Globus pallidus (tissue), 1 donor: ENCODE measurements at places on chromosomes 5 and 9.

DNA sequence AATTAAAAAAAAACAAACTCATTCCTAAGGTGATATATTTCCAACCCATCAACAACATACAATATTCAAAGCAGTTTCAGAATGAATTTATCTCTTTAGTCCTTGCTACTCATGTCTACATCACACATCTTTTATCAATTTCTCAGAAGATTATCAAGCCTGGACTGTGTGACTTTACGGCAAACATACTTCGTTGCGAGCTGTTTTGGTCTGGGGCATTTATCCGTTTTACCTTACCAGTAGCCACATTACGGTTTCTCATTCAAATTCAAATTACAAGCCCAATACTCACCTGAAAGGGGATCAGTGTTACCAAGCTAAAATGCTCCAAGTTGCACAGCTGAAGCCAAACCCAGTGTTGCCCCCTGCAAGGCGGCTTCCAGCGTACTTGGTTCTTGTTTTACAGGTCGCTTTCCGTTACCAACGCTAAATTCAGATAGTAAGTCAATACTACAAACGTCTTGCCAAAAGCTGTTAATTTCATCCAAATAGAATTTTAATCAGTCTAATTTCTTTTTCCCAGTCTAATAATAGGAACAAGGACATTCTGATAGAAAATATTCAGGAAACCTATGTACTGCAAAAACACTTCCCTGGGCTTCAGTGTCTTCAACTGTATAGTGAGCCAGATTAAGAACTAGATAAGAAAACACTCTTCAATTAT, 1.8 kb downstream of the HNRNPH1 start:
- DNase-seq: no peak

DNA sequence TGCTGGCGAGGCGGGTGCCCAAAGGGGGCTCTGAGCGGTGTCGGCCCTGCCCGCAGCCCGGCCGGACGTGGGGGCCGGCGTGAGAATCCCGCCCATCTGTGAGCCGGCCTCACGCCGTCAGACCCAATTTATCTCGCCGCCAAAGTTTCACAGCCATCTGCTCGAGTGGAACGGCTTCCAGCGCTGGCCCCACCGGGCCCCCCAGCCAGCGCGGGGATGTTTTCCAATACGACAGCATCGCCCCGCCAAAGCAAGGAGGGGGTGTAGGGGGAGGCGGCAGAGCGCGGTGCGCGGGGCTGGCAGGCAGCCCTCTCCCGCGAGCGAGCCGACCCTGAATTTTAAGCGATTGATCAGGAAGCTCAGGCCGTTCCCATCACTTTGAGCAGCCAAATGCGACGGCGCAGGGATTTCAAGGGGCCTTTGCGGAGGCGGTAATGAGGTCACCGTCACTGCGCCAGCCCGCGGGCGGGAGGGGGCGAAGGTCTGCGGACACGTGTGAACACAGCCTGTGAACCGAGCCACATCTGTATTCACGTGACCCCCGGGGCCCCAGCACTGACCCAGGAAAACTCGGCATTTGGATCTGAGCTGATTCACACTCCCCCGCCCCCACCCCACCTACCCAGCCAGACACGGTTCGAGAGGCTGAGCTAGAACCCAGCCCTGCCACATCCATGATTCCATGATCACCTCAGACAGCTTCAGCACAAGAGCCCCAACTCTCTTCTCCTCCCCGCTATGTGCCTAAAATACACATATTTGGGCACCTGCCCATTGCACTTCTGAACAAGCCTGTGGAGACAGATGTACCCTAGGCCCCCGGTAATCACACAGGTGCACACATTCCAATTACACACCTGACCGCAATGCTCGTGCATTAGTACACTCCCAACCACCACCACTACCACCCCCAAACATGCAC, 47.8 kb upstream of the PSD2 start:
- DNase-seq: peak; percentile 70

GRCh38 chr5:79840084-79840990, 150.7 kb downstream of the CMYA5 start:
- DNase-seq: no peak

- DNase-seq: no peak
Measured at GRCh38 chr9:71703172-71703872, 65.0 kb downstream of the CEMIP2 start.

- DNase-seq: no peak
Measured at GRCh38 chr5:131212471-131213021, 41.8 kb downstream of the LYRM7 start.

DNA sequence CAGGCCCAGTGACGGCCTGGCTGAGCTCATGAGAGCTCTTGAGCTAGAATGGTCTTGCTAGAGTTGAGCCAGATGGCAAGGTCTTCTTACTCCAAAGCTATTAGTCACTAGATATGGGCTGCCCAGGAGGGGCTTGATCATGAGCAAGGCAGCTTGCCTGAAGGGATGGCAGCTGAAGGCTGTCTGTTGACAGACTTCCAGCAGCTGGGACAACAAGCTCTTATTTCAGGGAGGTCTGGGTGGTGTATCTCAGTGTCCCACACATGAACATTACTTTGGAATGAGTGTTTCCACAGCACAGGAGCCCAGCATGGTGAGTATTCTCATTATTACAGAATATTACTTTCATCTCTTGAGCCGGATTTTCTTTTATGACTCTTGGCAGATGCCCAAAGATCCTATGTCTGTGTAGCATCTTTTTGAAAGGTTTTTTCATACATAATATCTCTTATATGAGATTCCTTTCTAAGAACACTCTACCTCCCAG, 414.1 kb downstream of the ARHGEF28 start:
- no peak for DNase-seq

- DNase-seq: peak; percentile 97
Measured at GRCh38 chr5:147084702-147085101, 150.1 kb upstream of the STK32A start.

DNA sequence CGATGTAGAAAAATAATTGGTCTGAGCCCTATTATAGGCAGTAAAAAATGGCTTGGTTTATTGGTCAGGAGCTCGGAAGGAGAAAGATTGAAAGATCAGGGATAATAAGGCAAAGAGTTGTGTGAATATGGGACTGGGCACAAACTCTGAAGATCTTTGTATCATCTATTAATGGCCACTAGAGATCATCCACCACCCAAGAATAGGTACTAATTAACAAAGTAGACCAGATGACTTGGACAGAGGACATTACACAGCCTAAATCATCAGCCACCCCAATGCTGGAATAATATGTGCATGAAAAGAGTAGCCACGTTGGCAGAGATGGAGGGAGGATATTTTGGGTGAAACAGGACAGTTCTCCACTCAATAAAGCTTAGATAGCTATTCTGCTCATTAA, 364.1 kb downstream of the EFNA5 start:
- DNase-seq: no peak

- no peak for DNase-seq
Measured at GRCh38 chr5:72096602-72097188, 10.6 kb upstream of the MAP1B start.

- no peak for DNase-seq
Measured at GRCh38 chr9:136688274-136689107, 1.2 kb upstream of the AGPAT2 start.

DNA sequence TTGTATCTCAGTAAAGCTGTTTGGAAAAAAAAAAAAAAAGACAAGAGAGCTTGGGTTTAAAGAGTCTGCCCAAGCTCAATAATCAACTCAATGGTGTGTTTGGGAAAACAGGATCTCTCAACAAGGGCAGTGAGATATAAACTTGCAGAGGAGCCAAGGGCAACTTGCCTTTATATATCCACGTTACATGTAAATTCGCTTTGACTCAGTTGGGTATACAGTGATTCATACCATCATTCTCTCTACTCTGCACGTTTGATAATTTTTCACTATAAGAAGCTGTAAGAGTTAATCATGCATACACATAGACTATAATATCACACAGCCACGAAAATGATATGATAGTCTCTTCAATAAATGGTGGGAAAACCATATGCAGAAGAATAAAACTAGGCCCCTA, 24.9 kb downstream of the ADAM19 start:
- no peak for DNase-seq

DNA sequence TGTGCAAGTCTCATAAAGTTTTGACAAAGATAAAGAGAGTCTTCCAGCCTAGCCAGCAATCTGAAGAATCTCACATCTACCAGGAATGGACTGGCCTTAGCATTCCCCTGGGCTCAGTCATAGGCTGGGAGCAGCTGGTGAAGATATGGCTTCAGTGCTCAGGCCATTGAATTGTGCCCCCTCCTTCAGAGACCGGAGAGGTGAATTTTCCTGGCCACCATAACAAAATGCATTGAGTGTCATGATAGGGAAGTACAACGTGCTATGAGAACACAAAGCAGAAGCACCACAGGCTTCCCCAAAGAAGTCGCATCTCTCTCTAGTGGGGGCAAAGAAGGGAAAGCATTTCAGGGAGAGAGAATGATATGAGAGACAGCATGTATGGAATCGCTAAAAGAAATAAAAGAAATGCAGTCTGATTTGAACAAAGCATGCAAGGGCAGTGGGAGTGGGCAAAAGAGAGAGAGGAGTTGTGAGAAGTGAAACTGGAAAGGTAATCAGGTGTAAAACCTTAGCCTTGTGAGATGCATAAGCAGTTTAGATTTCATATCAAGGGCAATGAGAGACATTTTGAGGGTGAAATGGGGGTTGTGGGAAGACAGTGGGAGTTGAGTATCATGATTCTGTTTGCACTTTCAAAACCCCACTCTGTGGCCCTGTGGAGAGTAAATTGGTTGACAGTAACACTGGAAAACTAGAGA, 57.1 kb upstream of the NMUR2 start:
- DNase-seq: peak; percentile 28

DNA sequence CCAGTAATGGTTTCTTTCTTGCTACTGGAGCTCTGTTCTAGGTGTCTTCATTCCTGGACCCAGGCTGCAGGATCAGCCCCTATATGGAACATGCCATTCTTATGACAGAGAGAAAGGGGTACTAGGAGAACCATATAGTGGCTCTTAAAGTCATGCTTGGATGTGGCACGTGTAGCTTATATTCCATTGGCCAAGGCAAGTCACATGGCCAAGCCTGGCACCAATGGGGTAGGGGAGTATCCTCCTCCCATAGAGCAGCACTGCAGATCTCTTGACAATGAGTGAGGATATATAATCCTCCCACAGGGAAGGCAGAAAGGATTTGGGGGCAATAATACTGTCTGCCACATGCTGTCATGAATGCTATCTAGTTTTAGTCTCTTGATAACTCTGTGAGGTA, 193.3 kb downstream of the PALM2AKAP2 start:
- no peak for DNase-seq

GRCh38 chr5:181235689-181236366, 7.9 kb downstream of the RACK1 start:
- no peak for DNase-seq

DNA sequence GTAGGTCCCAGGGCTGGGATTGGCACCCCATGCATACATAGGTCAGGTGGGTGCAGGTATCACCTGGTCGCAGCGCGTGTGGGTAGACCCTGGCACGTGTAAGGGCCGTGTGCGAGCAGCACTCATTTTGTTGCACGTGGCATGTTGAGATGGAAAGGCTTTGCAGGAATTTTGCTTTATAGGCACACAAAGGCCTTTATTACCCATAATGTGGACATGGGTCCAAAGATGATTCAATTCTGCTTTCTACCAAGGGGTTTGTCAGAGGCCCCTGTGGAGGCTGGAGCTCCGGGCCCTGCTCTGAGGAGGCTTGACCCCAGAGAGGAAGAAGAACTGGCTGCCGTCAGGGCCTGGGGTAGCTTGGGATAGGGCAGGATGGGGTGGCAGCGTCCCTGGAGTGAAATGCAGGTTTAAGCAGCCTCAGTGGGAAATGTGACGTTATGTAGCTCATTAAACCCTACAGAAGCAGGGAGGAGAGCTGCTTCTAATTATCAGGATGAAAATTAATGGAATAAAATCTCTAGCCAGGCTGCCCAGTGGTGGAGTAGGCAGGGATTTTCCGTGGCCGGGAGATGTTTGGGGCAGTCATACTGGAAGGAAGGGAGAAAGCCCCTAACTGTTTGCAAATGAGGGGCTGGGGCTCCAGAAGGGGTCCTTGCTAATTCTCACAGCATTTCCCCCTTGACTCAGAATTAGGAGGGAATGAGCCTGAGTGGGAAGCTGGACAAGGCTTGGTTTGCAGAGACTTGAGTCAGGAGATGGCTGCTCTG, 103.3 kb upstream of the PITX1 start:
- DNase-seq: no peak

GRCh38 chr5:177973066-177973635, 22.9 kb downstream of the PROP1 start:
- DNase-seq: no peak
